ENCODE measurements at places on chromosomes 5 and 9.

DNA sequence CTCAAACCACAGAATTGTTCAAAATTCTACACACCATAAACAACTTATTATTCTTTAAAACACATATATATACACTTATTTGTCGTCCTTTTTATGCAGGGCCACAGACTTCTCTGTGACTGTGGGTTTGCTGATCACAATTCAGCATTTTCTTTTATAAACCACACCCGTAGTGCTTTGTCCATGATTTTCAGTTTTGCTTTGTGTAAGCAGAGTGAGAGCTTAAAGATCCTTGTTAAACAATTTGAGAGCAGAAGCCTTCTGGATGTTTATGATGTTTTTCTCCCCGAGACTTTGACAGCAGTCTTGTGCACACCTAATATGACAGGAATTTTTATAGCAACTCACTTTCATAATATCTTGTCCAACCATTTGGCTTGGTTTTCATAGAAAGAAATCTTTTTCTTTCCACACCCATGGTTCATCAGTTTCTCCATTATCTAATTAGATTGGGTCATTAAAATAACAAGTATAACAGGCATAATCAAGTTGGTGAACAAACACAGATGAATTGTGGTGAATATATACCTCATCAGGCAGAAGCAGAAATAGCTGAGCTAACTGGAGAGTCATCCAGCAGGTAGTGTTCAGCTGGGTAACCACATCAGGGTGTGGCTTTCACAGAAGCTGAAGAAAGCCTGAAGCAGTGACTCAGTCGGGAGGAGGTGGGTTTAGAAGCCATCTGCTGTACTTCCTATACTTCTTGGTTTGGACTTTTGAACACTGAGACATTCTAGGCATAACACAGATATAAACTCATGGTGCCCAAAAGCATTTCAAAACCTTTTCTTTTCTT is 232.8 kb downstream of the DOCK8 start:
- DNase-seq: peak; percentile 8

- DNase-seq: peak; percentile 15
These were observed 22.7 kb downstream of the KIF3A start for GRCh38 chr5:132714456-132715307.

- DNase-seq: no peak
These were observed 265.3 kb downstream of the ENC1 start for GRCh38 chr5:74375271-74375670.

- no peak for DNase-seq
These were observed 1264.5 kb upstream of the ACO1 start for GRCh38 chr9:31119890-31120454.

DNA sequence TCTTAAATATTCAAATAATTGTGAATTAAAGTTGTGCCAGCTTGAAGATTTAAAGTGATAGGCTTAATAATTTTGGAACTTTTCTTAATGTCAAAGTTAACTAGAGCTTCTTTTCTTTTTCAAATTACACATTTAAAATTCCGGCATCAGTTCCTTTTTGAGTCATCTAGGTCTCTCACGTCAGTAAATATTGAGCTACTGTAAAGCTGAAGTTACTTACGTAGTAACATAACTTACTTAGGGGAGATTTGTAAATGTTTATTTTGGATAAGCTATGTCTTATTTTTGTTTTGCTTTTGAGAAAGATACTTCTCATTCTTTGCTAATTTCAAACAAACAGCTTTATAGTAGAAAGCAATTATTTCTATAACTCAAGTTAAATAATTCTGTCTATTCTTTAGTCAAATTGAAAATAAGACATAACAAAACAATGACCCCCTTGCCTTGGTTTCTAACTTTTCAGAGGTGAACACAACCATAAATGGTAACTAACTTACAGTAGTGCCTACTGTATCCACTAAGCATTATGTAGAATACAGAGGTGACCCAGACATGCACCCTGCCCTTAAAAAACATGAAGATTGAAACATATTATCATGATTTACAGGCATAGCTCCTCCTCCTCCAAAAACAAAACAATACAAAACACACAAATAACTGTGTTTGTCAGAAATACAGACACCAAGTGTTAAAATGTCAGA is 29.8 kb downstream of the CD274 start:
- no peak for DNase-seq

- DNase-seq: no peak
These were observed 162.2 kb downstream of the PIK3R1 start for GRCh38 chr5:68377733-68378132.

DNA sequence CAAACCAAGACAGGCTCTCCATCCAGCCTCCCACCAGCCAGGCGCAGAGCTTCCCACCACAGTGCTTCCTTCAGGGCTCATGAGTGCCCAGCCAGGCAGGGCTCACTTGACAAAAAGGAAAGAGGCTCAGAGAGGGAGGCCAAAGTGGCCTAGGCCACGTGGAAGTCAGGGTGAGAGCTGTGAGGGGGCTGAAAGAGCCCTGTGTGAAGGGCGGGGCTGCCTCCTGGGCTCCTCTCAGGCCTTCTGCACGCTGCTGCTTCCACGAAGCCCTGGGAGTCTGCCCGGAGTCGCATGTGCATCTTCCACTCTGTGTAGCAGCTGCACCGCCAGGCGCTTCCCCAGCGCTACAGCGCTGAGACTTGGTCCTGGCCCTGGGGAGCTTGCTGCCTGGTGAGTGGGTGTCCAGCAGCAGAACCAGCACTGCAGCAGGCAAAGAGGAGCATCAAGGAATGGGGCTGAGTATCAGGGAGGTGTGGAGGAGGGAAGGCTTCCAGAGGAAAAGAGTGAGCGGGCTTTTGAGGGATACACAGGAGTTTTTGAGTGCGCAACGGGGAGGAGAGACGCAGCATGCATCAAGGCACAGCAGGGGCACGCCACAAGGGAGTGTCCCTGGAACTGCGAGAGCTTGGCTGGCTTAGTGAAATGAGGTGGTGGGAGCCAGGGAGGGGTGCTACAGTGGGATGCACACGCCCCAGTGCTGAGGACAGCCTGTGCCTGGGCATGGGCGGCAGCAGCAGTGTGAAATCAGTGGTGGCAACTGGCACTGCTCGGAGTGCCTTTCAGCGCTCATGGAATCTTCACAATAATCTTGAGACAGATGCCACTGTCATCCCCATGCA is 178.0 kb downstream of the GAPVD1 start:
- DNase-seq: no peak

- no peak for DNase-seq
These were observed 55.8 kb downstream of the EPB41L4B start for GRCh38 chr9:109264877-109265587.

- no peak for DNase-seq
These were observed 215.1 kb upstream of the DAPK1 start for GRCh38 chr9:87282538-87282937.

GRCh38 chr5:80092486-80093107 is 57.4 kb downstream of the THBS4 start:
- DNase-seq: no peak

GRCh38 chr5:120055858-120056257 is 408.2 kb upstream of the PRR16 start:
- DNase-seq: peak; percentile 76

DNA sequence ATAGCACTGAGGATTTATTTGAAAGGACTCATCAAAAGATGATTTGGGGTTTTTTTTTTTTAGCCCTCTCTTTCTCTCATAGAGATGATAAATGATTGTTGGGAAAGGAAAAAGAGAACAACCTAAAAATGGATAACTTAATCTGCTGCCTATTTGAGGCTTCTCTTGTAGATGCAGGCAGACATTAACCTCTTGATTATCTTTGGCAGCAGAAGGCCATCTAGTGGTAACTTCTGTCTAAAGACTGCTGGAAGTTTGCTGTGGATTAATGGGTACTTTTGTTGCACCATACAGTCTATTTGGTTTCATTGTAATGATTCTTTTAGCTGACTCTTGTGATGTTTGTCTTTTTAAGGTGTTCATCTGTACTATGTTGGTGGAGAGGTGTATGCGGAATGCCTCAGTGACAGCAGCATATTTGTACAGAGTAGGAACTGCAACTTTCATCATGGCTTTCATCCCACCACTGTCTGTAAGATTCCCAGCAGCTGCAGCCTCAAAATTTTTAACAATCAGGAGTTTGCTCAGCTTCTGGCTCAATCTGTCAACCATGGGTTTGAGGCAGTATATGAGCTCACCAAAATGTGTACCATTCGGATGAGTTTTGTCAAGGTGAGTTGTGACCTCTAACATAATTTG is 18.8 kb downstream of the SMIM32 start:
- peak; percentile 75 for DNase-seq

DNA sequence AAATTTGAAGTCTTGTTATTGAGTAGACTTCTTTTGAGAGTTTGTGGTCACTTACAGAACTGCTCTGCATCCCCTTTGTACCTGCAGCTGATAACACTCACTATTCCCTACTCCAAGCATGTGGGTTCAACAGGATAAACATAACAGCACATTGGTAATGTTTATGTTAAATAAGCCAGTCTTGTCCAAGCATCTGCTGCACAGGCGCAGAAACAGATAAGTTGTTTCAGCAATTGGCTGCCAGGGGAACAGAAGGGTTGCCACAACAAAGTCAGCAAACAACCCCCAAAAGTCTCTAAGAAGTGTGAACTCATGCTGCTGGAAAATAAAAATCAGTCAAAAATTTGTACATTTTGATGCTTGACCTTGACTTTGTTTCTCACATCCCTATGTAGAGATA is 174.6 kb downstream of the GDNF start:
- DNase-seq: peak; percentile 70

GRCh38 chr5:155017610-155018009 is 4.1 kb downstream of the KIF4B start:
- DNase-seq: no peak

GRCh38 chr9:130138791-130139190 is 33.4 kb upstream of the NCS1 start:
- DNase-seq: peak; percentile 97

- DNase-seq: no peak
These were observed 65.5 kb upstream of the CLINT1 start for GRCh38 chr5:157924490-157924889.

DNA sequence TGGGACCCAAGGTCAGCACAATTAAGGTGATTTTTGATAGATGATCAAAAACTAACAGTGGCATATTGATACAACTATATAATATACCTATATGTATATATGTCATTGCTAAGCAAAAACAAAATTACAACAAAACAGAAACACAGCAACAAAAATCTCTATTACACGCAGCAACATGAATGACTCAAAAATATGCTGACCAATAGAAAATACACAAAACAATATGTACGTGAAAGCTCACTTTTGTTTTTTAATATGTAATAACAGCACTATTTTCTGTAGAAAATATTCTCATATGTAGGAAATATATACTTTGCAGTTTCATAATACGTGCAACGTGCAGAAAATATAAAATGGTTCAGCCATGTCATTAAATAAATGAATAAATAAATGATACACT is 1985.7 kb upstream of the CDH9 start:
- no peak for DNase-seq

DNA sequence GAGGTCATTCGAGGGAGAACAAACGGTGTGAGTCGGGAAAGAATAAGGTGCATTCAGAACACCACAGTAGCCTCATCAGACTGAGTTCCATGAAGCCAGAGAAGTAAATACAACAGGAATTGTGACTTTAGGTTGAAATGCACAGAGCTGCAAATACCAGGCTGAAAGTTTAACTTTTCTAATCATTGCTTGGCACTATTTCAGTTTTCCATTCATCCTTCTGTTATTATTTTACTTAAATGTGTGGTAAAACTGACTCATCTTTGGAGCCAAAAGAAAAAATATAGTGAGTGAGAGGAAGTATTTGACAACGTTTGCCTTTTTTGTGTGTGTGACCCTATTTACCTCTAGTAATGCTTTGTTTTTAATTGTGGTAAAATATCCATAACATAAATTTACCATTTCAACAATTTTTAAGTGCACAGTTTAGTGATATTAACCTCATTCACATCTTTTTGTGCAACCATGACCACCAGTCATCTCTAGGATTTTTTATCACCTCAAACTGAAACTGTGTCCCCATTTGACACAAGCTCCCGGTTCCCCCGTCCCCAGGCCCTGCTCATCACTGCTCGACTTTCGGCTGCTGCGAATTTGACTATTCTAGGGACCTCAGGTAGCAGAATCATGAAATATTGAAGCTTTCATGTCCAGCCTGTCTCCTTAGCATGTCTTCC is 166.8 kb downstream of the HSD17B3 start:
- DNase-seq: peak; percentile 60

GRCh38 chr9:105912157-105912862 is 218.0 kb downstream of the TMEM38B start:
- no peak for DNase-seq

GRCh38 chr5:139885172-139885856 is 89.7 kb downstream of the PSD2 start:
- DNase-seq: no peak

GRCh38 chr5:179908528-179908927 is 831 bp upstream of the TBC1D9B start:
- DNase-seq: no peak

GRCh38 chr9:6739218-6739617 is 18.6 kb upstream of the KDM4C start:
- DNase-seq: peak; percentile 25

DNA sequence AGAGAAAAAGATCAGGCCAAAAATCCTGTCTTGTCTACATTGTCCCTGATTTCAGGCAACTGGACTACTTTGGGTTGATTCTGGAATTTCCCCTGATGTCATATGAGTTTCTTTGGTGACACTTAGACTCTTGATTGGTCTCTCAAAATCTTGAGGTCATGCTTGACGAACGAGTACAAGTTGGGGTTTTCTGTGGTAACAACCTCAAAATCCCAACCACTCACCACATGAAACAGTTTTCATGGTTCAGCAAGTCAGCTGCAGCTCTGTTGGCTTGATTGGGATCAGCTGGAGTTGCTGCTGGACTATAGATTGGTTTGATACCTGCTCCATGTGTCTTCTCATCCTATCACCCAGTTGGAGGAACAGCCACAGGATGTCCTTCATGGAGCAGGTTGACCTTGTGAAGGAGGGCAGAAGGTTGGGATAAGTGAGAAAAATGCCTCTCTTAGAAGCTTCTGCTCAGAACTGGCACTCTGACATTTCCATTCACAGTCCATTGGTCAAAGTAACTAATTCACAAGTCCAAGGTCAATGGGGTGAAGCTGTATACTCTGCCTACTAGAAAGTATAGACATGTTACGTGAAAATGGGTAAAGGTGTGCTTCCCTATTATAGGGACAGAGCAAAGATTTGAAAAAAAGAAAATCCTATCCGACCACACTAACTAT is 284.5 kb downstream of the SH3GL2 start:
- no peak for DNase-seq

DNA sequence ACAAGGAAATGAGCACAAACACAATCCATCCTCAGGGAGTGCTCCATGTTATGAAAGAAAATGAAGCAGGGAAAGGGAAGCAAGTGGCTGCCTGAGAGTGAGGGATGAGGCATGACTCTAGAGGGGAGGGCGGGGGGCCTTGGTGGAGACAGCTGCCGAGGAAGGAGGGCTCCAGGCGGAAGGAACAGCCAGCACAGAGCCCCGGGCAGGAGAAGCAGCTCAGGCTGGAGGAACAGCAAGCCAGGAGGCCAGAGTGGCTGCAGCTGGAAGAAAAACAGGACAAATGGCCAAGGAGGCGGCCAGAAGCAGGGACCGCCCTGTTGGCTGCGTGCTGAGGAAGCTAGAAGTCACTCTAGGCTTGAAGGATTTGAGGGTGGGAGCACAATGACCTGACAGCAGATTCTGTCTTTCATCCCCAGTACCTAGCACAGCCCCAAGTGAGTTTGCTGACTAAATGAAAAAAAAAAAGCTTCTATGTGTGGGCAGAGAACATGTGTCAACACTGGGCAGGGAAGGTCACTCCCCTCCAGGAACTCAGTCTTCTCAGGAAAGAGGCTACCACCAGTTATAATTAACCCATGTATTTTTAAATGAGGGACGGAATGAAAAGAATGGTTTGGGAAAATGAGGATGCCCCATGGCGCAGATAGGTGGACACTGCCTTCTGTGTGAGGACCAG is 142.8 kb downstream of the DCP2 start:
- peak; percentile 12 for DNase-seq

GRCh38 chr5:44332285-44332971 is 56.8 kb downstream of the FGF10 start:
- DNase-seq: peak; percentile 52

GRCh38 chr9:78074385-78075291 is 43.0 kb upstream of the GNAQ start:
- DNase-seq: no peak
